ENCODE measurements at places on chromosomes 6 and 20.

GRCh38 chr6:6723361-6723760, 134.8 kb downstream of the LY86 start:
- DNase-seq, result no peak

GRCh38 chr20:33246077-33246476, 10.3 kb downstream of the BPIFA1 start:
- no peak for DNase-seq

GRCh38 chr6:157728183-157728881, 94.7 kb upstream of the SNX9 start:
- DNase-seq, result no peak

DNA sequence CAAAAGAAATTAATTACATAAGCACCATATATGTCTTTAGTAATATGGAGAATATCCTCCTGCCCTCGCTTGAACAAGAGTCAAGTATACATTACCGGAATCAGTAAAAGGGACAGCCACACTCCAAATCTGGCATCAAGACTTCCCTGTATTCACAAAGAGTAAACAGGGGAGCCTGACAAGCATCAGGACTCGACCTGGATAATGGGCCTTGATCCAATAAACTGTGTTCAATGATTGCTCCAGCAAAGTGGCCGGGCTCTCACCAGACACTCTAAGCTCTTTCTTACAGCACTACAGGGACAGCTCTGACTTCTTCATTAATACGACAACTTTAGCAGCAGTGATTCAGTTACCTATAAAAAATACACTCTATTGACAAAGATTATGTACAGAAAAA, 307.9 kb upstream of the POU3F2 start:
- no peak for DNase-seq

GRCh38 chr6:127456465-127456864, 2.7 kb downstream of the KIAA0408 start:
- DNase-seq, result no peak

DNA sequence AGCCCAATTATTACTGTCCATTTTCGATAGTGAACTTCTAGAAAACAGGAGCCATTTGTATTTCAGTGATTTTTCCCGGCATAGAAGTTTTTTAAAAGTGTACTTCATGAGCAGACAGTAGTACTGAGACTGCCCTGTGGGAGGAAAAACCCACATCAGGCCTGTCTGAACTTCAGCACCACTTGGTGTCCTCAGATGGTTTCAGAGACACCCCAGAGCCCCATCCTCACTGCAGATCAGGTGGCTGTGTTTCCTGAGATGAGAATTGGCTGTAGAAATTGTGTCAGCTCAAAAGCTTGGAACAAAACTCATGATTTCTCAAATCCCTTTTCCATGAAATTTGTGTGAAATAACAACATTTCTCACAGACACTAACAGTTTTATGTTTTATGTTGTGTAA, 110.0 kb upstream of the RIN2 start:
- DNase-seq, result no peak

DNA sequence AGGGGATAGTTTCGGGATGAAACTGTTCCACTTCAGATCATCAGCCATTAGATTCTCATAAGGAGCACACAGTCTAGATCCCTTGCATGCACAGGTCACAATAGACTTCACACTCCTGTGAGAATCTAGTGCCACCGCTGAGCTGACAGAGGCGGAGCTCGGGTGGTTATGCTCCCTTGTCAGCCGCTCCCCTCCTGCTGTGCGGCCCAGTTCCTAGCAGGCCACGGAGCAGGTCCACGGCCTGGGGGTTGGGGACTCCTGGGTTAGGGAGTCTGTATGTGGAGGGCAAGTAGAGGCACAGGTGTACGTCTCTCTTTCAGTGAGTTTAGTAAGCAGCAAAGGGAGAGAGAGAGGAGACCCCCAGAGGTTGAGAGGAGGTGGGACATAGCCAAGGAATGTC, 30.5 kb upstream of the MDFI start:
- no peak for DNase-seq

GRCh38 chr6:121847806-121848522, 412.5 kb downstream of the GJA1 start:
- DNase-seq, result peak; percentile 84

- DNase-seq, result no peak
Observed at GRCh38 chr6:155765275-155766194, 309.9 kb upstream of the NOX3 start.

GRCh38 chr20:35108921-35109320, 16.3 kb upstream of the TRPC4AP start:
- no peak for DNase-seq

- peak; percentile 37 for DNase-seq
Observed at GRCh38 chr6:153001767-153002612, 519 bp downstream of the MTRF1L start.

- DNase-seq, result no peak
Observed at GRCh38 chr6:5090603-5091002, 5.5 kb downstream of the PPP1R3G start.

DNA sequence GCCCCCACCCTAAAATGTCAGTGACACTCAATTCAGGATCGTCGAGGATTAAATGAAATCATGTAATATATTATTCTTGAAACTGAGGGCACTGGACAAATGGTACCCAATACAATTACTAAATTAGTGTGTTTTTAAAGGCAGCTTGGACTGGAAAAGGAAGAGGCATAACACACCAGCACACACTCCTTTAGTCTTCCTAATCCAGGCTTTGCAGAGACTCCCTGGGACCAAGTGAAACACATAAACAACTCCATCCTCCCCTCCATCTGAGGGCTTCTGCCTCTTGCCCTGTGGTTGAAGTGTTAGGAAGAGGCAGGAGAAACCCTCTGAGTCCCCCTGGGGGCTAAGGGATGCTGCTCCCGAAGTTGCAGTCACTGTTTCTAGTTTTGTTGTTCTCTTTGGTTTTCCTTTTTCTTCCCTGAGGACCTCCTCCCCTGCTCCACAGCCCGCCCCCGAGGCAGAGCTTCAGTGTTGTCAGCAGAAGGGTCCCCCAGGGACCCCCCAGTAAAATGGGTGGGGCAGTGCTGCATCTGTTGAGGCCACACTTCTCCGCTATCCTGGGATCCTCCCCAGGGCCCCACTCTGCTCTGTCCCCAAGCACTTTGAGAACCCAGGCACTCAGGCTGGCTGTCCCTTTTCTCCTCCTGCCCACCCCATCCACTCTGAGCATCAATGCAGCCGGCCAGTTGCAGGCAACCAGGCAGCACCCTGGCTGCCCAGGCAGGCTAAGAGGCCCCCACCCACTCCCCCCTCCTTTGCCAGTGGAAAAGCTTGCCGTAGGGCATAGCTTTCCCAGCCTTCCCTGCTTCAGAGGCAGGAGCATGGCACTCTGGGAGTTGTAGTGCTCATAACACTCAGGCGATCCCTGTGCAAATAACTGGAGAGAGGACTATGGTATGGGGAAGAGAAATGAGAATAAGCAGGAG, 5.9 kb downstream of the TMEM63B start:
- peak; percentile 62 for DNase-seq

- DNase-seq, result no peak
Observed at GRCh38 chr6:35328108-35328723, 14.1 kb upstream of the PPARD start.

DNA sequence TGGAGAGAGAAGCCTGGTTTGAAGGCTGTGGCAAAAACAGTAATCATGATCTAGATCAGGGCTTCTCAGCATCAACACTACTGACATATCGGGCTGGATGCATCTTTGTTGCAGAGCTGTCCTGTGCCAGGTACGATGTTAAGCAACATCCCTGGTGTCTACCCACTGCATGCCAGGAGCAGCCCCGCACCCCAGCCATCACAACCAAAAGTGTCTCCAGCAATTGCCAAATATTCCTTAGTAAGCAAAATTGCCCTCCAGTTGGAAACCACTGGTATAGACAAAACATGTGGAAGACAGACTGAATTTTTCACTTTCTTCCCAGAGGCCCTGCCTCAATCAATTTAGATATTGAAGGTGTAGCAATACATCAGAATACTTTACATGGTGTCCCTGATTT, 147.6 kb upstream of the NRN1 start:
- no peak for DNase-seq

DNA sequence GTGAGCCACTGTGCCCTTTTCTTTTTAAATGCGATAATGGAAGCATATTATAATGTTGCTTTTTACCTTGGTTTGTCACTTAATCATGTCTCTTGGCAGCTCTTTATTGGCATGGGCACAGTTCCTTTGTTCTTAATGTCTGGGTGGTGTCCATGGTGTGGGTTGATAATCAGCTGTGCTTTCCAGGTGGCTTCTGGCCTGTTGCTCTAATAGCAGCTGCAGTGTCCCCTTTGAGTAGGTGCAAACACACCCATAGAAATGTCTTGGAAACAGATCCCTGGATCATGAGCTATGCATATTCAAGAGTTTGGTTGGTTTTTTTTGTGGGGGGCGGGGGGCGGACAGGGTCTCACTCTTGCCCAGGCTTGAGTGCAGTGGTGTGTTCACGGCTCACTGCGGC, 29.9 kb downstream of the EFCAB8 start:
- no peak for DNase-seq

DNA sequence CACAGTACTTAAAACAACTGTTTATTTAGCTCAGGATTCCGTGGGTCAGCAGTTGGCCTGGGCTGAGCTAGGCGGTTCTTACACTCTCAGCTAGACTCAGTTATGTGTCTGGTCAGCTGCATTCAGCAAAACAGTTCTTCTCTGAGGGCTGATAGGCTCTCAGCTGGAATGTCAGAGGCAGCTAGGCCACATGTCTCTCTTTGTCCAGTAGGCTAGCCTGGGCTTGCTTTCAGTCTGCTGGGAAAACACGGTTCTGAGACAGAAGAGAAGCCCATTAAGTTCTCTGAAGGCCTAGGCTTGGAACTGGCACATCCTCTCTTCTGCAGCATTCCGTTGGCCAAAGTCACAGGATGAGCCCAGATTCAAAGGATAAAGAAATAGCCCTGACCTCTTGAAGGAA, 65.6 kb downstream of the TULP4 start:
- DNase-seq, result no peak

GRCh38 chr6:1636971-1637871, 27.5 kb downstream of the FOXC1 start:
- no peak for DNase-seq

- DNase-seq, result no peak
Observed at GRCh38 chr20:18515973-18516372, 8.2 kb downstream of the SEC23B start.

GRCh38 chr6:11373208-11373607, 140.7 kb upstream of the NEDD9 start:
- no peak for DNase-seq

DNA sequence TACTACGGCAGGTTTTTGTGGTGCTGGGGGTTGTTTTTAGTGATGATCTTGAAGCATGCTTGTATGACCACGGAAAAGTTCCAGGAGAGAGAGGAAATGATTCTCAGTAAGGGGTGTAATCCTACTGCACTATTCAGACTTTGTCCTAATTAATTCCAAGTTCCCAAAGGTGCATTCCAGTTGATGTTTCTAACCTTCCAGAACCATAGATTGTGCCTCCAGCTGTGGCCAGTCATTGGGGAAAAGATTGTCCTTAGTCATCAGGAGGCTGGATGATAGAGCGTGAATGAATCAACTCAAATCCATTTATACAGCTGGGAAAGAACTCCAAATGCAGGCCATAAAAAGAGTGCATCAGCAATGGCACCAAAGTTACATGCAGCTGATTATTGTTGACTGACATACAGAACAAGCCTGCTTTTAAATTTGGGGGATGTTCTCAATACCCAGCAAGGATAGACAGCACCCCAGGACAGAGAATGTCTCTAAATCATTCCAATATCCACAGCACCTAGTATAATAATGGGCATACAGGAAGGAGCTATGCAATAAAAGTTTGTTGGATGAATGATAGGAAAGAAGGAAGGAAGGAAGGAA, 27.8 kb upstream of the PKHD1 start:
- DNase-seq, result no peak

DNA sequence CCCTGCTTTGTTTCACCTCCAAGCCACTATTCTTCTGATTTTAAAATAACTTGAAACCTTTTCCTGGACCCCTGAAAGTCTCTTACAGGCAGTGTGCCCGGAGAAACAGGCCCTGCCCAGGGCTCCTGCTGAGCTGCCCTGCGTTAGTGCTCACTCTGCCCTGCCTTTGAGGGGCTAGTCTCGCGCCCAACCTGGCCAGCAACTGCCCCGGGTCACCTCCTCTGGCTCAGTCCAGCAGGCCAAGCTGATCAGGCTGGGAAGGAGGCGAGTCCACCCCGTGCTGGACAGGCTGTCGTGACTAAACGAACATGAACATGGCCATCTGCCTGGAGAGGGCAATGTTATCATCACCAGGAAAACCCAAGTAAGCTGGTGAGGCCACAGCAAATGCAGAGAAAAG, 245.4 kb downstream of the ANKRD60 start:
- DNase-seq, result no peak

DNA sequence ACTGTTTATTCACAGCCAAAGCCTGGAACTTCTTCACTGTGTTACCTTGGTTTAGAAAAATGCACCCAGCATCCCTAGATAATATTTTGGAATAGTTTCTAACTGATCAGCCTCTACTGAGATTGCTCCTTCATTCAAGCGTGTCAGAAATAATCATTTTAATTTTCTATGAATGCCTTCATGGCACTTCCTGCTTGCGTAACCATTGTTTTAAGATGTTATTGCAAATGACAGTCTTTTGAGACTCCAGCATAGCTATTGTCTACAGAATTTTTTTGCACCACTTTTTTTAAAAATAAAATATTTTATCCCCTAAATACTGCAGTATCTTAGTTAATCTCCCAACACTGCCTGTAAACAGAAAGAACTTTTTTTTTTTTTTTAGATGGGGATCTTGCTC, 213.1 kb downstream of the PHACTR1 start:
- DNase-seq, result no peak

- no peak for DNase-seq
Observed at GRCh38 chr6:134983823-134984222, 33.9 kb upstream of the ALDH8A1 start.

DNA sequence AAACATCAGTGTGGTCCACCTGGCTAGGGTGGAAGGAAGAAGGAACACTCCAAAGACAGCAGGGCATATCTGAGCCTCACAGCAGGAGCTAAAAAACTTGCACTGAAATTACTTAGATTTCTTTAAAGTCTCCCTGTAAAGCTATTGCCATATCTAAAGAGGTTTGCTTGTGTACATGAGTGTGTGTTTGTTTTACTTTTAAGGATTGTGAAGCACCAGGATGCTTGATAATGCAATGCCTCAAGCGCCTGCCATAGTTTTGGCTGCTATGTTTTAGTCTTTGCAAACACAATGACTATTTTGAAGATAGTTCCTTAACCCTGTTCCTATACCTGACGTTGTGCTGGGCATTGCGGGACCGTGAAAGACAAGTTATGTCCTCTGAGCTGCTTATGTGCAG, 65.0 kb downstream of the ID4 start:
- no peak for DNase-seq

DNA sequence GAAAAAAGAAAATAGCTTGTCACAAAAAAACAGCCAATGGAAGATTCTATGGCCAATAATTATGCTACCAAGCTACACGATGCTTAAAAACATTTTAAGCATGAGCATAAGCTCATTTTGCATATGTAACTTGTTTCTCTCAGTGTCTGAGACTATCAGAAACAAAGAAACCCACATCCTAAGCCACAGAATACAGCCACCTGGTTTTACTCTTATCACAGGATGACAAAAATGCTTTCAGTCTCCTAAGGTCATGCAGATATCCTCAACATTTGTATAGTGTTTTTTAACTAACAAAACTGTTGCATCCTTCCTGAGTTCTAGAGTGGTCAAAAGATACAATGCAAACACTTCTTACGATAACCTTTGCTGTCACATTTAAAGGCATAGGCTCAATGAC, 172.1 kb upstream of the RUNX2 start:
- DNase-seq, result no peak

GRCh38 chr6:35230950-35231349, 17.2 kb downstream of the SCUBE3 start:
- DNase-seq, result peak; percentile 15
